ENCODE measurements at places on chromosomes 2 and 18.

- DNase-seq, result no peak
These were observed 382.6 kb downstream of the CDH2 start for GRCh38 chr18:27794181-27794926.

- DNase-seq, result no peak
These were observed 40.2 kb upstream of the STAT4 start for GRCh38 chr2:191190861-191191552.

GRCh38 chr18:50432915-50433314 lies 58.1 kb downstream of the SKA1 start:
- DNase-seq, result no peak

- DNase-seq, result no peak
These were observed 83.4 kb downstream of the FANCL start for GRCh38 chr2:58157754-58158153.
